ENCODE measurements at places on chromosomes 1 and 21. TPM values are rescaled to one million over a fixed set of nuclear protein-coding genes. Genes with fewer than 3 reads are reported as not detected.

- peak overlapping the region; percentile 37 for H3K4me3 ChIP-seq
- peak; percentile 91 for DNase-seq
- H3K36me3 ChIP-seq, result peaks cover 67% of the 10 kb centered on the region
- H3K4me1 ChIP-seq, result peaks cover 56% of the 10 kb centered on the region
These were observed 6.4 kb downstream of the RHOC start for GRCh38 chr1:112700290-112701226.

- H3K4me3 ChIP-seq, result no peak overlapping the region
- no peaks in the 10 kb centered on the region for H3K4me1 ChIP-seq
- no peak for DNase-seq
- H3K27me3 ChIP-seq, result peaks cover 22% of the 10 kb centered on the region
- H3K27ac ChIP-seq, result no peak overlapping the region
These were observed 110.6 kb upstream of the ATP1A1 start for GRCh38 chr1:116262207-116262994.

- H3K4me1 ChIP-seq, result no peaks in the 10 kb centered on the region
- DNase-seq, result no peak
- peaks cover 19% of the 10 kb centered on the region for H3K36me3 ChIP-seq
- no peaks in the 10 kb centered on the region for H3K27me3 ChIP-seq
- peak overlapping the region; percentile 79 for H3K4me3 ChIP-seq
These were observed 774 bp upstream of the WDTC1 start for GRCh38 chr1:27233667-27234048.

DNA sequence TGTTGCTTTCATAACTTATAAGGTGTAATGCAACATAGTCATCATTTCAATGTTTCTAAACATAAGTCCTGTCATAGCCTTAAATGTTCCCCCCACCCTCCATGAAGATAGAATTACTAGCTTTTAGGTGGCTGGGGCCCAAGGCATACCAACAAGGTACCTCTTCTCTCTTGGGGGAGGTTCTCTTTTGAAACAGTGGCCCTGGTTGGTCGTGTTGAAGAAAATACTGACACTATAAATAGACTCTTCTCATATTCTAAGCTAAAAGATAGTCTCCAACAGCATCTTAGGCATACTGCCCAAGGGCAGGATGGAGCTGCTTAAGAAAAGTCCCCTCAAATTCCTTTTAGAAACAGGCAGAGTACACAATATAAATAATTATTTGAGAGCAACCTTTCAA is 255.0 kb downstream of the FAF1 start:
- H3K4me3 ChIP-seq, result no peak overlapping the region
- no peaks in the 10 kb centered on the region for H3K4me1 ChIP-seq
- no peaks in the 10 kb centered on the region for H3K27me3 ChIP-seq
- H3K36me3 ChIP-seq, result peaks cover 5% of the 10 kb centered on the region
- no peak overlapping the region for H3K27ac ChIP-seq

- H3K4me1 ChIP-seq, result no peaks in the 10 kb centered on the region
- H3K4me3 ChIP-seq, result no peak overlapping the region
- no peak overlapping the region for H3K27ac ChIP-seq
These were observed 16.8 kb downstream of the PTPRC start for GRCh38 chr1:198655459-198656121.

- H3K36me3 ChIP-seq, result peaks cover 59% of the 10 kb centered on the region
- H3K4me1 ChIP-seq, result peaks cover 28% of the 10 kb centered on the region
- H3K4me3 ChIP-seq, result peak overlapping the region; percentile 76
These were observed 1.6 kb upstream of the ENO1 start for GRCh38 chr1:8879922-8880676.

DNA sequence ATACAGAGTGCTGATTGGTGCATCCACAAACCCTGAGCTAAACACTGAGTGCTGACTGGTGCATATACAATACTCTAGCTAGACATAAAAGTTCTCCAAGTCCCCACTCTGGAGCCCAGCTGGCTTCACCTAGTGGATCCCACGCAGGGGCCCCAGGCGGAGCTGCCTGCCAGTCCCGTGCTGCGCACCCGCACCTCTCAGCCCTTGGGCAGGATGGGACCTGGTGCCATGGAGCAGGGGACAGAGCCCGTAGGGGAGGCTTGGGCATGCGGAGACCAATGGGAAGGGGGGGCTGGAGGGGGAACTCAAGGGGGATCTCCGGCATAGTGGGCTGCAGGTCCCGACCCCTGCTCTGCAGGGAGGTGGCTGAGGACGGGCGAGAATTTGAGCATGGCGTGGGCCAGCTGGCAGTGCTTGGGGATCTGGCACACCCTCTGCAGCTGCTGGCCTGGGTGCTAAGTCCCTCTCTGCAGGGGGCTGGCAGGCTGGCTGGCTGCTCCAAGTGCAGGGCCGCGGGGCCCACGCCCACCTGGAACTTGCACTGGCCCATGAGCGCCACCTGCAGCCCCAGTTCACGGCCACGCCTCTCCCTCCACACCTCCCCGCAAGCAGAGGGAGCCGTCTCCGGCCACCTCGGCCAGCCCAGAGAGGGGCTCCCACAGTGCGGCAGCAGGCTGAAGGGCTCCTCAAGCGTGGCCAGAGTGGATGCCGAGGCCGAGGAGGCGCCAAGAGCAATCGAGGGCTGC is 104.9 kb downstream of the NTMT2 start:
- H3K4me1 ChIP-seq, result no peaks in the 10 kb centered on the region
- no peak overlapping the region for H3K27ac ChIP-seq
- DNase-seq, result no peak
- no peak overlapping the region for H3K4me3 ChIP-seq
- no peaks in the 10 kb centered on the region for H3K36me3 ChIP-seq

- no peak overlapping the region for H3K27ac ChIP-seq
- H3K36me3 ChIP-seq, result no peaks in the 10 kb centered on the region
- H3K27me3 ChIP-seq, result peaks cover 82% of the 10 kb centered on the region
- H3K4me1 ChIP-seq, result no peaks in the 10 kb centered on the region
These were observed 143.0 kb downstream of the ELAVL4 start for GRCh38 chr1:50251702-50252101.

- no peak for DNase-seq
- H3K4me1 ChIP-seq, result peaks cover 30% of the 10 kb centered on the region
- H3K4me3 ChIP-seq, result no peak overlapping the region
- no peak overlapping the region for H3K27ac ChIP-seq
- H3K36me3 ChIP-seq, result peaks cover 25% of the 10 kb centered on the region
These were observed 3.4 kb upstream of the ROR1 start for GRCh38 chr1:63770381-63770780.

DNA sequence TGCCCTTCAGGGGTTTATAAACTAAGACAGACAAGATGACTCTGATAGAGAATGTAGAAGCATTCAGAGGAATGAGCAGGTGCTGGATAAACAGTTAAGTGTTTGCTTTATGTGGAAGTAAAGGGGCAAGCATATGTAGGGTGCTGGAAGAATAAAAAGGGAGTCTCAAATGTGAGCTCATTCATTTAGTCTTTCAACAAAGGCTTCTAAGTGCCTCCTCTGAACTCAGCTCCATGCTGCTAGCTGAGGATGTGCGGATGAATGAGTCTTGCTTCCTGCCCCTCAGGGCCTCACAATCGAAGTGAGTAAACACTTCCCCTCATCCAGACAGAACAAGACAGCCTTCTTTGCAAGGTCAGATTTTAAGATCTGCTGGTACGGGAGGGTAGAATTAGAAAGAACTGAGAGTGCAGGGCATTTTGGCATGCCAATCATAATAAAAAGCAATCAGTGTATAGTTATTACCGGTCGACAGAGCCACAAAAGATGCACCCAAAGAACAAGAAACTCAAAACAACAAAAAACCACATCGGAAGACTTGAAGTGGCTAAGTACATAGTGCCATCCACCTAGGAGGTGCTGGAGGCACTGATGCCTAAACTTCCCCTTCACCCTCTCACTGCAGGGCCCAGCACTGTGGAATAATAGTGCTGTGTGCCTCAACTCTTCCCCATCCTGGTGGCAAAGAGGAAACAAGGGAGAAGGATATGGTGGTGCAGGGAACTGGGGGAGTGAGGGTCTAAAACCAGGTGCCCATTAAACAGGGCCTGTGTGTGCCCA is 69.8 kb downstream of the TNR start:
- H3K4me1 ChIP-seq, result no peaks in the 10 kb centered on the region
- no peak overlapping the region for H3K4me3 ChIP-seq

GRCh38 chr1:20691872-20692271 is 25.9 kb downstream of the KIF17 start:
- no peak for DNase-seq
- H3K27ac ChIP-seq, result no peak overlapping the region
- H3K4me1 ChIP-seq, result peaks cover 11% of the 10 kb centered on the region
- H3K4me3 ChIP-seq, result no peak overlapping the region
- H3K36me3 ChIP-seq, result peaks cover 7% of the 10 kb centered on the region

DNA sequence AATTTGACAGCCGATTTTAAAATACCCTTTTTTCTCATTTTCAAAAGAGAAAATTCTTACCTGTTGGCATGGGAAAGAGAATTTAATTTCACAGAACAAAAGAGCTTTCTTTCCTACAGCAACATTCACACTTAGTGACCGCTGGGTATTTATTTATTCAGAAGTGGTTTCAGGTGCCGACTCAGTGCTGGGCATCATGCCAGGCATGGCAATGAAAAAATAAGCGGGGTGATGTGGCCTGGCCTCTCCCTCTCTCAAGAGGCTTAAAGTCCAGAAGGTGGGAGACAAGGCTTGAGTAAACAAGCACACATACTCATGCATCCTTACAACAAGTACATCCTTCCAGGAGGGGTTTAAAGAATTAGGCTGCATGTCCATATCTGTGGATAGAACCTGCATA is 4.1 kb upstream of the PCP4 start:
- no peak overlapping the region for H3K4me3 ChIP-seq
- H3K36me3 ChIP-seq, result no peaks in the 10 kb centered on the region
- no peak overlapping the region for H3K27ac ChIP-seq
- H3K27me3 ChIP-seq, result peaks cover 15% of the 10 kb centered on the region

- no peak for DNase-seq
- no peak overlapping the region for H3K4me3 ChIP-seq
- H3K4me1 ChIP-seq, result peaks cover 28% of the 10 kb centered on the region
- H3K27me3 ChIP-seq, result no peaks in the 10 kb centered on the region
- H3K36me3 ChIP-seq, result peaks cover 14% of the 10 kb centered on the region
These were observed 4.7 kb upstream of the SLC1A7 start for GRCh38 chr1:53147174-53147573.

- H3K36me3 ChIP-seq, result no peaks in the 10 kb centered on the region
- no peak overlapping the region for H3K4me3 ChIP-seq
- DNase-seq, result no peak
- H3K27me3 ChIP-seq, result peaks cover 3% of the 10 kb centered on the region
- peaks cover 8% of the 10 kb centered on the region for H3K4me1 ChIP-seq
These were observed 230.4 kb downstream of the DNM3 start for GRCh38 chr1:172071746-172072145.

GRCh38 chr1:111603979-111604378 is 15.6 kb upstream of the RAP1A start:
- no peak for DNase-seq
- H3K27me3 ChIP-seq, result peaks cover 20% of the 10 kb centered on the region
- no peaks in the 10 kb centered on the region for H3K36me3 ChIP-seq
- no peak overlapping the region for H3K27ac ChIP-seq
- H3K4me3 ChIP-seq, result no peak overlapping the region
- H3K4me1 ChIP-seq, result no peaks in the 10 kb centered on the region

GRCh38 chr1:177659281-177659680 is 310.6 kb downstream of the SEC16B start:
- H3K36me3 ChIP-seq, result no peaks in the 10 kb centered on the region
- no peak overlapping the region for H3K4me3 ChIP-seq
- DNase-seq, result no peak
- H3K27ac ChIP-seq, result no peak overlapping the region

GRCh38 chr1:198287916-198288315 is 131.1 kb downstream of the NEK7 start:
- no peaks in the 10 kb centered on the region for H3K27me3 ChIP-seq
- DNase-seq, result no peak
- H3K4me1 ChIP-seq, result peaks cover 43% of the 10 kb centered on the region
- H3K4me3 ChIP-seq, result no peak overlapping the region
- no peak overlapping the region for H3K27ac ChIP-seq

DNA sequence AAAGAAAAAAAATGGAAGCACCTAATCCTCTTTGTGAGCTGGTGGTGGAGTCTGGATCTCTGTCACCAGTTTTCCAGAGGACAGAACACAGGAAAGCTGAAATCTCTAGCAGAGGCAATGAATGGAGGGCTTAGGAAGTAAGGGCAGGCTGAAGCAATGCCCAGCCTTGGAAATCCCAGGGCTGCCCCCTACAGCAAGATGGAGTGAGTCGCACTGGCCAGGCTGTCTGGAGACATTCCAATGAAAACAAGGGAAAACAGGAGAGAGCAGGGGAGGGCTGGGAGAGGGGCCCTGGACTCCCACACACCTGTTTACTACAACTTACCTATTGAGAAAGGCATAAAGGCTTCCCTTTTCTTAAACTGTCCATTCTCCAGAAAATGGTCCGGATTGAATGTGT is 25.9 kb downstream of the CYP2J2 start:
- H3K27me3 ChIP-seq, result no peaks in the 10 kb centered on the region
- DNase-seq, result no peak
- no peaks in the 10 kb centered on the region for H3K4me1 ChIP-seq
- no peaks in the 10 kb centered on the region for H3K36me3 ChIP-seq
- H3K4me3 ChIP-seq, result no peak overlapping the region

DNA sequence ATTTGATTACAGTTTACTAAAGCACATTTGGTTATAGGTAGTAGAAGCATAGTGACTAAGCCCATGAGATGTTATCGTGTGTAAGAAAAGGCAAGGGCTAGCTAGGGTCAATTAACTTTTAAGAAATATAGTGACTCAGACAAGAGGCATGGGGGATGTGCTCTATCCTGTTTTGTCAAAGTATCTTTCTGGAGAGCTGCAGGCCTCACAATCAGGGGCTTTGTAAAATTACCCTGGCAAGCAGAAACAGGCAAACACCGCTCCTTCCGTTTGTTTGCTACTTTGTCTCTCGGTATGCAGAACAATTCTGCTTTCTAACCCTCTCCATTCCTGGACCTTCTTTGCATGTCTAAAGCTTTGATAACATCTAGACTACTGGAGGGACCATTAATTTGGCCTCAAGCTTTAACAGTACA is 26.1 kb upstream of the ZNF697 start:
- H3K36me3 ChIP-seq, result peaks cover 9% of the 10 kb centered on the region
- H3K27ac ChIP-seq, result peak overlapping the region; percentile 88
- peaks cover 49% of the 10 kb centered on the region for H3K4me1 ChIP-seq

GRCh38 chr1:72111662-72112061 is 170.7 kb downstream of the NEGR1 start:
- no peak for DNase-seq
- H3K36me3 ChIP-seq, result no peaks in the 10 kb centered on the region
- peaks cover 15% of the 10 kb centered on the region for H3K4me1 ChIP-seq
- no peaks in the 10 kb centered on the region for H3K27me3 ChIP-seq
- no peak overlapping the region for H3K27ac ChIP-seq

GRCh38 chr1:206421616-206422340 is 48.5 kb upstream of the IKBKE start:
- peaks cover 13% of the 10 kb centered on the region for H3K4me1 ChIP-seq
- no peak overlapping the region for H3K27ac ChIP-seq
- no peak overlapping the region for H3K4me3 ChIP-seq

DNA sequence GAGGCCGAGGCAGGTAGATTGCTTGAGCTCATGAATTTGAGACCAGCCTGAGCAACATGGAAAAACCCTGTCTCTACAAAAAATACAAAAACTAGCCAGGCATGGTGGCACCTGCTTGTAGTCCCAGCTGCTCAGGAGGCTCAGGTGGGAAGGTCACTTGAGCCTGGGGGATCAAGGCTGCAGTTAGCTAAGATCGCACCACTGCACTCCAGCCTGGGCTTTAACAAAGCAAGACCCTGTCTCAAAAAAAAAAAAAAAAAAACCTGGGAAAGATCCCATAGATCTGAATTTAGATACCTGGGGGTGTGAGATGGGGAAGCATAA is 32.9 kb downstream of the NIBAN1 start:
- DNase-seq, result no peak
- H3K27me3 ChIP-seq, result no peaks in the 10 kb centered on the region

OVAAL gene
- not detected for total RNA-seq

GBP7 gene
- 0.24 TPM for total RNA-seq

CCDC185 gene
- total RNA-seq, result 0.17 TPM

SLAMF7 gene
- 8.4 TPM for total RNA-seq

RGL1 gene
- total RNA-seq, result 2.7 TPM

TMEM82 gene
- total RNA-seq, result not detected
